ENCODE measurements at places on chromosomes 13 and 19. TPM values are rescaled to one million over a fixed set of nuclear protein-coding genes. Genes with fewer than 3 reads are reported as not detected.

Gene DCT
- not detected for total RNA-seq

Gene ADGRE2
- total RNA-seq, result 1.3 TPM

Gene MAG
- total RNA-seq, result 0.43 TPM

Gene SIGLEC5
- not detected for total RNA-seq

Gene ACER1
- total RNA-seq, result not detected

Gene FAM32A
- 108 TPM for total RNA-seq

Gene CCDC122
- 3.7 TPM for total RNA-seq

Gene IL4I1
- total RNA-seq, result 3.3 TPM

Gene NLRP4
- under 0.01 TPM for total RNA-seq

Gene FFAR1
- total RNA-seq, result not detected

Gene HIPK4
- total RNA-seq, result 0.14 TPM

Gene ZNF615
- 12.7 TPM for total RNA-seq

Gene FXYD1
- total RNA-seq, result 0.66 TPM

Gene SCEL
- under 0.01 TPM for total RNA-seq

Gene CILP2
- total RNA-seq, result 0.14 TPM

Gene GSX1
- total RNA-seq, result not detected
